DMS79 (cell line): ENCODE measurements at places on chromosomes 6 and 20.

DNA sequence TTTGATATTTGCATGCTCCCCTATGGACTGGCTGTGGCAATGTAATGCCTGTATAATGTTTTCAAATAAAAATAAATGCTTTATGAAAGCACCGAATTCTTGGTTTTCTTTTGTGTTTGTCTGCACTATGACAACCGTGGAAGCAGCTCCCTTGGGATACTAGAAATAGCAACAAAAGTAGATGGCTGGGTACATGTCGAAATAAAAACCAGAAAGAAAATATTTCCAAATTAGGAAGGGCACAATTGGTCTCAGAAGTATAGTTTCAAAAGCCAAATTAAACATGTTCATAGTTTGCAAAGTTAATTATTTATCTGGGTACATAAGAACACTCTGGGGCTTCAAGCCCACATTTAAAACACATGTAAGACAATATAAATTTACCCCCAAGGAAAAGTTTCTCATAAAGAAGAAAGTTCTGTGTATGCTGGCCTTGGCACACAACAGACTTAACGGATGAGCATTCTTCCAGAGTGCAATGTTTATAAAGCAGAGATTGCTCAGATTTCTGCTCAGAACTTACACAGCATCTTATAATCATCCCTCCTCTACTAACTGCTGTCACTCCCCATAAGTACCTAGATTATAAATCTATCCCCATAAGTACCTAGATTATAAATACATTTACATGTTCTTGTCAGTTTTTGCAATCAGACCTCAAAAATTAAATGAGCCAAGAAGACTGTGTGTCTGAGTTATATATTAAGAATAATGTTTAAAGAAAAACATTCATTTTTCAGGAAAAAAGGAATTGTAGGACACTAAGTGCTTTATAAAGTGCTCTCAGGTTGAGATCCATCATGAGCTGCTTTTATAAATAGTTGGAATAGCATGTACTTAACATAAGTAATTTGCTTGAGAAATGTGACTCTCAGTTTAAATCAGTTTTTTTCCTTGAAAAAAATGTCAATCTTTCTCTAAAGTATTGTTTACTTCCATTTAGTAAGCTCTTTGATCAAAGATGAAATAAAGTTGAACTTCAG lies 230.2 kb upstream of the PLN start:
- no peak for DNase-seq

DNA sequence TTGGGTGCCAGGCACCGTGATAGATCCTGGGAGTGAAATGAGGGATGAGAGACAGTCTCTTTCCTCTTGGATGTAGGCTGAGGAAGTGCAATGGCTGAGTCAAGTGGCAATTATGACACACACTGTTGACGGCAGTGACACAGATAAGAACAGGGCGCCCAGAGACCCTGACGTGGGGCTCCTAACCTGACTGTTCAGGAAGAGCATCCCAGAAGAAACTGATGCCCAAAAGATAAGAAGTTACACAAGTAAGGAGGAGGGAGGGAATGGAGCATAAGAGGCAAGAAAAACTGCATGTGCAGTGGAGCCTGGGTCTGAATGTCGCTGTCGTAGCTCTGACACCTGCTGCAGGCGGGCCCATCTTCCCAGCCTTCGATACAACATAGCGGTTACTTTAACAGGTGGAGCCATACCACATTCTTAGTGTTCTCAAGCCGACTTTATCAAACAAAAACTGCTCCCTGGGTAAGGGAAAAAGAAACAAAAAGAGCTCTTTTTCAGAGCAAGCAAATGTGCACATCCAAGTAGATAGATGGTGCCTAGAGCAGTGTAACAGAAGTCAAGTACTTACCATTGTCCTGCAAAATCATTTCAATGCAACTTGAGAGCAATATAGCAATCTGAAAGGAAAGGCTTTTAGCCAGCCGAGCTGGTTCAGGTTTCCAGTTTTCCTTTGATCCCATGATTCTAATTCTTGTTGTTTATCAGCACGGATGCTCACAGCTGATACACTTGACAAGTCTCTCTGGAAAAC lies 463.9 kb upstream of the JARID2 start:
- DNase-seq: no peak

DNA sequence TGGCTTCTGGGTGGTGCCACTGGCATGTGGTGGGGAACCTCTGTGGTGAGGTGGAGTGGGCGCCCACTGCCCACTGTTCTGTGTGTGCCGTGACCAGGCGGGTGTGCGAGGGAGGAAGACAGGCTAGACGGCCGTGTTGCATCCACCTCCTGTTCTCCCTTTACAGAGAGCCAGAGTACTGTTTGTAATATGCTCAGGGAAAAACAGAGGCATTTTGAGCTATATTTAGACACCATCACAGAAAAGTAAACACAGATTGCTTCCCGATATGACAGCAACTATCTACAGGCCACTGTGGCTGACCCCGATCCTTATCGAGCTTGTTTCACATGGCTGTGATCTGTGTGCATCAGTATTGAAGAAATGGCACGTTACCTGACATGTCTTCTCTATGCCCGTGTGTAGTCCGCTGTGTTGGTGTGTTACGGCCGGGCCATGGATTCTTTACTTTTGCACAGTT lies 45.6 kb downstream of the ARID1B start:
- no peak for DNase-seq

DNA sequence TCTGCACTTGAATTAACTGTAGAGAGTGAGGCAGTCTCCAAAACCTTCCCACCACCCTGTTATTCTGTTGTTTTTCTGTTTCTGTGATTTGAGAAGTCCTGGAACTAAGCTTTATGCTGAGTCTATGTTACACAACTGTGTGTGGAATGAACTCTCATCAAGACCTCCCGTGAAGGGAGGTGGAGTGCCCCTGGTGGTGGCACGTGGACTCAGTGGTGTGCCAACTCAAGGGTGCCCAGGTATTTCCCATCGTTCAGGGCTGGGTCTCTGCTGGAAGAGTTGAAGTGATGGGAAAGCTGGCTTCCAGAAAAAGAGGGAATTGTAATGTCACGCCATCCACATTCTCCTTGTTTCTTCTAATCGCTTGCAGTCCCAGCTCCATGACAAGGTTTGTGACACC lies 374.2 kb downstream of the SMOC2 start:
- DNase-seq: no peak

- DNase-seq: no peak
Observed at GRCh38 chr20:25284131-25284601, 36.3 kb downstream of the PYGB start.

GRCh38 chr6:3297006-3297405 lies 38.3 kb downstream of the PSMG4 start:
- DNase-seq: no peak

GRCh38 chr20:15794409-15794808 lies 778.8 kb downstream of the KIF16B start:
- DNase-seq: no peak

DNA sequence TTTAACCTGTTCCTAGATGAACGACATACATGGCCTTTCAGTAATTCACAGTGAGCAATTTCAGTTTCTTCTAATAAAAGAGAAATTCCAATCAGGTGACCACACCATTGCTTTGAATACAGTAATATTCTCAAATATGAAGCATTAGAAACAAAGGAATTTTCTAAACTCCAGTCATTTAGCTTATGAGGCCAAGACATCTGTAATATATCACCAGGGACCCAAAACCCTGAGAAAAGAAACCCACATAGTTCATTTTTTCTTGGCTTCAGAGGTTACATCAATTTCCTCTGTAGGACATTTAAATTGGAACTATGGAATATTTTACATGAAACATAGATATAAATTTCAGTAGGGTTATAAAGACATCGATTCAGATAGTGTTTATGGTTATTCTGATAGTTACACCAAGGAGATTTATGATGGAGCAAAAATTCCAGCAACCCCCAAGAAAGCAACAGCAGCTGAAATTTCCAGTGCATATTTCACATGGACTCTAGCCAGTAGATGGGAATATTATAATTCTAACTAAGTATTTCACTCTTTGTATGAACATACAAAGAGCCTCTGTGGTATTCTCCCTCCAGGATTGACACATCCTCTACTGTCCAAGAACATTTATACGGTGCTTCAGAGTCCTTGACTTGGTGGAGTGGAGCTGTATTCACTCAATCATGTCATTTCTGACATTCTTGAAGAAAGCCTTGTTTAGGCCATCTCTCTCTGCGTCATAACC lies 82.9 kb downstream of the ADGRG6 start:
- DNase-seq: no peak

GRCh38 chr20:38184101-38184500 lies 19.0 kb upstream of the TGM2 start:
- DNase-seq: no peak

DNA sequence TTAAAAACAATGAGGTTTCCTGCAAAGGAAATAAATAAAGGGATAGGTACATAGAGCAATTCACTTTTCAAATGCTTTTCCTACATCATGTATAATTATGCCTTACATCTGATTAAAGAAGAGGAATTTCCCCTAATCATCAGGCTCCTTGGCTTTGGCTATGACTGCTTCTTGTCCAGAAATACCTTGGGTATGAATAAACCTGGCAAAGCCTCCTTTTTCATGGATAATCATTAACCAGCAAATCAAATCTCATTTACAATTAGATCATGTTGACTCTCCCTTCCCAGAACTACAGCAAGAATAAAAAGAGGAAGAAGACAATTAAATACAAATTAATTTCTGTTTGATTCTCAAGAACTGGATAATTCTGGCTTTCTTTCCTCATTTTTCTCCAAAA lies 58.0 kb upstream of the CD2AP start:
- DNase-seq: no peak

- peak; percentile 22 for DNase-seq
Observed at GRCh38 chr6:108541843-108542759, 18.6 kb upstream of the FOXO3 start.

DNA sequence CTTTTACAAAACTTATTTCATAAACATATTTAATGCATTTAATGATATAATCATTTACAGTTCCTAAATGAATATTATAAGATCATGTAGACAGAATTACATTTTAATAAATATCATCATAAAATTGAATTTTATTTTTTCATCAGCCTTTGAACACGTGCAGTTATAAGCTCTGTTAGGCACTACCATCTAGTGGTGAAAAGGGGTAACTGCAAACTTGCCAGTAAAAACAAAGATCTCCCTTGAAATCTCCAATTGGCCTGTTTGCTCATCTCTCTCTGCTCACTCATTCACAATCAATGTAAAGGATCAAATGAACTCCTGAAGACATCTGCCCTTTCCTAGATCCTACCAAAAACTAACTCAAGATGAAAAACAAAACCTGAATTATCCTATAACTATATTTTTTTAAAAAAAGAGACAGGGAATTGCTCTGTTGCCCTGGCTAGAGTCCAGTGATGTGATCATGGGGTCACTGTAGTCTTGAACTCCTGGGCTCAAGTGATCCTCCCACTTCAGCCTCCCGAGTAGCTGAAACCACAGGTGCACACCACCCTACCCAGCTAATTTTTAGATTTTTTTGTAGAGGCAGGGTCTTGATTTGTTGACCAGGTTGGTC lies 31.7 kb downstream of the SAMHD1 start:
- peak; percentile 13 for DNase-seq

- no peak for DNase-seq
Observed at GRCh38 chr20:44501448-44501847, 20.4 kb downstream of the SERINC3 start.

DNA sequence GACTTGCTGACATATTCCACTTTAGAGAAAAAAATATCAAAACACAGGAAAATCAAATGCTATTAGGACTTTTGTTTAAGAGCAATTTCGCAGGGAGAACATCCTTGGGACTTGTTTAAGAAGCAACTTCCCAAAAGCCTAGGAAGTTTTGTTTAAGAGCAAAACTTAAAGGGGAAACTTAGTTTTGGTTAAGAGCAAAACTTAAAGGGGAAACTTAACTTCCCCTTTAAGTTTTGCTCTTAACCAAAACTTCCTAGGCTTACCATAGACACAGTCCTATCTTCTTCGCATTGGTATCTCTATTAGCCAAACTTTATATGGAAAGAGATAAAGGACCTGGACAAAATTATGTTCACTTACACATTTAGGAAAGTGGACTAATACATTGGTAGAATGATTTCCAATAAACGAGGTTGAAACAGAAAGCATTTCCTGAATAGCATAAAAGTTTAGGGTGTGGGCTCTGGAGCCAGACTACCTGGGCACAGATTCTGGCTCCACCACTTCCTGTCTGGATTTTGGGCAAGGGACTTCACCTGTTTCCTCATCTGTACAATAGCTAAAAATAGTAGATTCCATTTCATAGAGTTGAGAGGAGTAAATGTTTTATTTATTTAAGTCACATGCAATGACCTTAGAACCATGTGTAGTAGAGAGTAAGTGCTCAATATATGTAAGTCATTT lies 15.7 kb downstream of the PAQR8 start:
- no peak for DNase-seq

GRCh38 chr6:20117474-20117873 lies 94.8 kb downstream of the MBOAT1 start:
- peak; percentile 17 for DNase-seq

GRCh38 chr6:116126032-116126431 lies at the start of gene COL10A1:
COL10A1 (minus strand) TSS chr6:116126132; CDS start chr6:116125492, 640 bp downstream.
- DNase-seq: no peak

- DNase-seq: no peak
Observed at GRCh38 chr20:51418137-51418529, 124.4 kb downstream of the NFATC2 start.

GRCh38 chr6:156840136-156840535 lies 63.0 kb downstream of the ARID1B start:
- DNase-seq: no peak

- DNase-seq: no peak
Observed at GRCh38 chr6:41731561-41732086, 3.8 kb downstream of the TFEB start.

- no peak for DNase-seq
Observed at GRCh38 chr6:53322188-53323029, 26.3 kb downstream of the ELOVL5 start.

DNA sequence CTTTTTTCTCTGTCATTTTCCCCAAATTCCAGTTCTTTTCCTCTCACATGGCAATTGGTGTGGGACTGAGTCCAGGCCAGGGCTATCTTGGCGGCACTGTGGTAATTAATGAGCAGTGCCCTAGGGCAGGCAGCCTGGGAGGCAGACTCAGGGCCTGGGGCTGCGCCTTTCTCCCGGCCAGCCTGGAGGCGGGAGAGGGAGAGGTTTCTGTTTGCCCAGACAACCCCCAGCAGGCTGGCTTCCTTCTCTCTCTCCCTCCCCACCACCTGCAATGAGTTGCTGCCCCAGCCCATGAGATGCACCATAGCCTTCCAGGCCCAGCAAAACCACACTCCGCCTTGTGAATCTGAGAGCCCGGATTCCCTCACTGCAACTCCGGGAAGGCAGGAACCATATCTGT lies 15.1 kb upstream of the CCDC167 start:
- DNase-seq: no peak

DNA sequence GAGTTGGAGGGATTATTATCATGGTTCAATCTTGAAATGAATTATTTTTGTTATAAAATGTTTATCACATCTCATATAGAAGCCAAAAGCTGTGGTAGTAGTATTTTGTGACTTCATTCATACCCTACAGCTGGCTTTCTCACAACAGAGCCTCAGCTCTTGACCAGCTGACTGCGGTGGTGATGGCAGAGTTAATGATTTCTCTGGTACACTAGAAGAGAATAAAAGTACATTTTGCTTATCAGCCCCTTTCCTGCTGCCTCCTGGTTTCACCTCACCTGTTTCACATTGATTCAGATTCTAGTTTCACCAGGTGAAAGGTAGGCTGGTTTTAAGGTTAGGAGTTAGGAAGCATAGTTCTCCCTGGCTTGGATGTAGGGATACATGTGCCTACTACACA lies 55.7 kb downstream of the AFG1L start:
- DNase-seq: no peak

GRCh38 chr6:132490478-132491204 lies 22.3 kb downstream of the STX7 start:
- DNase-seq: no peak

GRCh38 chr6:135018941-135019340 lies 35.7 kb downstream of the HBS1L start:
- no peak for DNase-seq
